ENCODE measurements at places on chromosomes 16 and 17.

GRCh38 chr17:28043741-28044140 is 1.3 kb downstream of the NLK start:
- no peak for DNase-seq

DNA sequence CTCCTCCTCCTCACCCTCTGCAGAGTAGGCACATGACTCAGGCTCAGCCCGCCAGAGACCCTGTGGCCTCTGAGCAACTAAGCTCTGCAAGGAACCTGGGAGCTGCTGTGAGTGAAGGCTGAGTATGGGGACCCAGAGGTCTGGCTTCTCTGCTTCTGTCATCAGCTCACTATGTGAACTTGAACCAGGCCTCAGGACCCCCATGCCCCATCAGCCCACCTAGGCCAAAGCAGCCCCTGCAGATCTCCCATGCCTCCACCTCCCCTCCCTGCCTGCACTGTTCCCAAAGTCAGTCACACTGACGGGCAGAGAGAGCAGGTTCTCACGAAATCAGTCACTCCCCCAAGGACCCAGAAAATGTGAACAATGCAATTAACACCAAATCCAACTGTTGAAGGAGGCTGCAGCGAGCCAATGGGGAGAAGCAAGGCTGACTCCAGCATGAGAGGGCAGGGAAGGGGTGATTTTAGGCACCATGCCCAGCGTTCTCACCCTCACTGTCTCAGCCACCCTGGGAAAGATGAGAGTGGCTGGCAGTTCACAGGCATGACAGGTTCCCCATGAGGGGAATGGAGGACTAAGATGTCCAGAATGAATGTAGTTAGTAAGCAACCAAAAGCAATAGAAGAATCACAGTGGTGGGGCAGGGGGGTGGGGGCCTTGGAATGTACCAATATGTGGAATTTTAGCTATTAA is 60.6 kb downstream of the BEAN1 start:
- no peak for DNase-seq

DNA sequence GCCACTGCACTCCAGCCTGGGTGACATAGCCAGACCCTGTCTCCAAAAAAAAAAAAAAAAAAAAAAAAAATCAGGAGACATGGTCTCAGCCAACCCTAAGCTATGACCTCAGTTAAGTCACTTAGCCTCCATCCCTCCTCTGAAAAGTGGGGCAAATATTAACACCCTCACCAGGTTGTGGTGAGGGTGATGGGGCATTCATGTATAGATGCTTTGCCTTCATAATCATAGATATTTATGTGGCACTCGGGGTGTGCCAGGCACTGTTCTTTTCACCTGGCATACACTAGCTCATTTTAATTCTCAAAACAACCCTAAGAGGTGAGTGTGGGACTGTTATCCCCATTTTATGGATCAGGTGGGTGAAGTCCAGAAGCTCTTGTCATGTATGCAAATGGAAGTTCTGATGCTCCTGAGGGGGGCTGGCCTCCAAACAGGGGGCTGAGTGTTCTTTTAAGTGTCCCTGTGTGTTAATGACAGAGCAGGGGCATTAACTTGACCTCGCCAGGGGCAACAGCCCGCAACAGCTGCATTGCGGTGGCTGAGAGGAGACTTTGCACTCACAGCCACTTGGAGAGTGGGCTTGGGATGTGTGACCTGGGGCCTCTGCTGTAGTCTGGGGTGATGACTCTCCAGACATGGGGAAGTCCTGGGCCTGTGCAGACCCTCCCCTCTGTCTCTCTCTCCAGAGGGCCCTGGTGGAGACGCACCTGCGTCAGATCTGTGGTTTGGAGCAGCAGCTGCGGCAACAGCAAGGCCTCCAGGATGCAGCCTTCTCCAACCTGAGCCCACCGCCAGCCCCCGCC is 4.1 kb downstream of the TBKBP1 start:
- no peak for DNase-seq

- DNase-seq, result no peak
Observed at GRCh38 chr16:57711346-57711745, 16.7 kb downstream of the DRC7 start.

GRCh38 chr16:77759201-77759600 is 29.2 kb upstream of the VAT1L start:
- no peak for DNase-seq

DNA sequence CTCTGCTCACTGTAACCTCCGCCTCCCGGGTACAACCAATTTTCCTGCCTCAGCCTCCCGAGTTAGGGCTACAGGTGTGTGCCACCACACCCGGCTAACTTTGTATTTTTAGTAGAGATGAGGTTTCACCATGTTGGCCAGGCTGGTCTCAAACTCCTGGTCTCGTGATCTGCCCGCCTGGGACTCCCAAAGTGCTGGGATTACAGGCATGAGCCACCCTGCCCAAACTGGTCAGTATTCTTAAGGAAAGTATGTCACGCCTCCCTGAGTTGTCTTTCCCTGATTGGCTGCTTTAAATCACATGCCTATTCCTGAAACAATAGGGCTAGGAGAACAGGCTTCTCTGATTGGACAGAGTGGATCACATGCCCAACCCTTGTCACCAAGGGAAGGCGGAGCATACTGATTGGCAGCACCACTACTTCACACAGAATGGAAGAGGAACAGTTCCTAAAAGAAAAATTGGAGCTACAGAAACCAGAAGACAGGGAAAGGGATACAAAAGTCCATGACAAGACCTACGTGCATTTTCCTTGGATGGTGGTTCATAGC is 17.6 kb upstream of the CYB5B start:
- no peak for DNase-seq

DNA sequence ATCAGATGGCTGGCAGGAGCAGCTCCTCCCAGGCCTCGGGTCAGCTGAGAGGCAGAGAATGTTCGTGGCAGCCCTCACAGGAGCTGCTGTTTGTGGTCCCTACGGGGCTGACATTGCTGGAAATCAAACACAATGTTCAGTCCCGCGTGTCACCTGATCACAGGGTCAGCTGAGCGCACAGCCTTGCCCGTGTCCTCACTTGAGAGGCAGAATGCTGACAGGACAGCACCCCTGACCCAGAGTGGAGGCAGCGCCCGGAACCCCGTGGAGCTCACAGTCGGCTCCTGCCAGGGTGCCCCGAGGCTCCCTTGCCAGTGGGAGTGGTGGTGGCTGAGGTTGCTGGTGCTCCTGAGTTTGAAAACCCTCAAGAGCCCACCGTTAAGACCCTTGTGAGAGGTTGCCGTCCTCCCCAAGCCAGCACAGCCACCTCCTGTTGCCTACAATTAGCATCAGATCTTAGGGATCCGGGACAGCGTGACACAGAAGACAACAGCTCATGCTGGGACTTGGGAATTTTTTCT is 3.6 kb upstream of the CHMP6 start:
- no peak for DNase-seq

GRCh38 chr16:67443265-67443664 is 12.3 kb downstream of the HSD11B2 start:
- no peak for DNase-seq

DNA sequence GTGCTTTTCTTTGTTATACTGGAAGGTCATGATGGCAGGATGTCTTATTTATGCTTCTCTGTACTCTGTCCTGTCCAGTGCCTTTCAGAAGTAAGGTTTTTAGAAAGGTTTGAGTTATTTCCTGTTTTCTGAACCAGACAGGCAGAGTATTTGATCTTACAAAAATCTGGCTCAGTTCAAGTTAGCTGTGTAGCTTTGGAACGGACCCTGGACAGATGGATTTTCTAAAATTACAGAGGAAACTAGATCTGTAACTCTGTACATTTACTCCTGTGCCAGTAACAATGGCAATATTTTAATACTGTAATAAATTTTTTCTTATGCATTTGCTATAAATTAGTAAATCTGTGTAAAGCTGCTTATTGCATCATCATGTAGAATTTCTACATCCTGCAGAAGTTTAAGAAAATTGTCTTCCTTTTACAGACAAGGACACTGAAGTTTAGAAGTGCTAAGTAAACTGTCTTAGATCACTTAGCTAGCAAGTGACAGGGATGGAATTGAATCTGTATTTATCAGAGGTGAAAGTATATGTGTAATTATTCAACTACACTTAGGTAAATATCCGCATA is 347.6 kb downstream of the WWOX start:
- no peak for DNase-seq

DNA sequence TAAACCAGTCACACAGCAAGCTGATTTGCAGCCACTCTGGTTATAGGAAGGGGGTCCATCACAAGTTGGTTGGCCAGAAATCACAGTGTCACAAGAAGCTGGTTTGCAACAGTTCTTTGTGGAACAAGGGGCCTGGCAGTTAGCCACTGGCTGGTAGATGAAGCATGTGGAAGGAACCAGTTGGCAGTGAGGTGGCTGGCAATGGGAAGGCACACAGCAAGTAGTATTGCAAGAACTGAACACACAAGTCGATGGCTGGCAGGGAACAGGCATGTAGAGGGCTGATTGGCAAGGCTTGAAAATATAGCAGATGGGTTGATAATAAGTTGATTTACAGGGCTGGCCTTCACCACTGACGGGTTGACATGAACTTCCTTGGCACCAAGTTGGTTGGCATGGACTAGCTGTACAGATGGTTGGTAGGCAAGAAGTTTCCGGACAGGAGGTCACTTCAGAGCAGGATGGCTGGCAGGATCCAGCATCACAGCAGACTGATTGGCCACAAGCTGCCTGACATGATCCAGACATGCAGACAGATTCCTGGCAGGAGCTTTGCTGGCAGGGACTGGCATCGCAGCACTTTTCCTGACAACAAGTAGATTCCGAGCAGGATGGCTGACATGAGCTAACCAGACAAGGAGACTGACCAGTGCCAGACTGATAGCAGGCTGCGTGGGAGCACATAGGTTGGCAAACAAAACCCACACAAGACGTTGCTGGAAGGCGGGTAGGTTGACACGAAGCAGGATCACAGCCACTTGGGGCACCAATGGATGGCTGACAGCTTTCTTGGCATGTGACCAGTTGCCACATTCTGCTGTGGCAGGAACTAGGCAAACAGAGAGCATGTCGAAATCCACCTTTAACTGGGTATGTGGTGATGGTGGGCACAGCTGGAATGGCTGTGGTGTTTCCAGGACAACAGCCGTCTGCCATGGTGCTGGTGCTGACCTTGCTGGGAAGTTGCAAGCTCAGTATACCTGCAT is at the start of gene KRTAP29-1:
Gene KRTAP29-1 (minus strand): TSS at position 936 of the 986 bp plus-strand sequence. CDS start 0 bp downstream, at position 936.
- no peak for DNase-seq

DNA sequence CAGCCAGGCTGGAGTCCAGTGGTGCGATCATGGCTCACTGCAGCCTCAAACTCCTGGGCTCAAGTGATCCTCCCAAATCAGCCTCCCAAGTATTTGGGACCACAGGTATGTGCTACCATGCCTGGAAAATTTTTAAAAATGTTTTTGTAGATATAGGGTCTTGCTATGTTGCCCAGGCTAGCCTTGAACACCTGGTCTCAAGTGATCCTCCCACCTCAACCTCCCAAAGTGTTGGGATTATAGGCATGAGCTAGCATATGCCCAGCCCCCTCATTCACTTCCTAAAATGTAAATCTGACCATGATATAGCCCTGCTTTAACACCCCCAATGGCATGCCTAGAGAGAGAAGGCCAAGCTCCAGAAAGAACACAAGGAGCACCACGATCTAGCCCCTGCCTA is 98.6 kb downstream of the NDE1 start:
- no peak for DNase-seq

DNA sequence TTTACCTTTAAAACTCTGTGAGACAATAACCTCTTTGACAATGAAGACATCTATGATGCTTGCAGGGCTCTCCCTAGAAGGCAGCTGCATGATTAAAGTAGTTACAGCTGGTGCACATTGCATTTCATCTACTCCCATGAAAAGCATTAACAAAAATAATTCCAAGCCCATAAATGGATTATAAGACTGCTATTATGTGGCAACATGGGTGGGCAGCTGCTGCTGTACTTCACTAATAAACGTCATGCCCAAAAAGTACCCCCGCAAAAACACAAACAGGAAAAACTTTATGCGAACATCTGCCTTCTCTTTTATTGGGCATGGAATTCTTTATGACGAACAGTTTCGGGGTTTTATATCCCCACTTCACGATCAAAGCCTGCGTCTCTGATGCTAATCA is 224.9 kb downstream of the CA10 start:
- DNase-seq, result no peak

DNA sequence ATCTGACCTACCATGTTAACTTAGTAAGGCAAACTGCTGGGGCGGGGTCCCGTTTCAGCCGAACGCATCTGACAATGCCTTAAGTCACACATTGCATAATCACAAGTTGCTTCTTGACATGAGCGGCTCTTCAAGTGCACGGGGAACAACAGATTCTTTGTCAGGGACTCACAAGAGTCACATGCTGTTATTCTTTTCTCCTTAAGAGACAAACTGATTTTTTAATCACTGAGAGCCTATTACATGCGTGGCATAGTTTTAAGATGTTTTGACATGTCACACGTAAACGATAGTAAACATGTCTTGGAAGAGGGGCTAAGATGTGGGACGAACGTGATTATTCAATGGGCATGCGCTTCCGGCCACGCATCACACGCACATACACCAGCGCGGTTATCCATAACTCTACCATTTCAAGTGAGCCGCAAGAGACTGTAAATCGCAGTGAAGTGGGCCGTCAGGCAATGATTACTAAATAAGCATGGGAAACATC is 63.4 kb downstream of the ADCY9 start:
- no peak for DNase-seq

- DNase-seq, result no peak
Observed at GRCh38 chr17:50491505-50491904, 12.8 kb downstream of the RSAD1 start.

DNA sequence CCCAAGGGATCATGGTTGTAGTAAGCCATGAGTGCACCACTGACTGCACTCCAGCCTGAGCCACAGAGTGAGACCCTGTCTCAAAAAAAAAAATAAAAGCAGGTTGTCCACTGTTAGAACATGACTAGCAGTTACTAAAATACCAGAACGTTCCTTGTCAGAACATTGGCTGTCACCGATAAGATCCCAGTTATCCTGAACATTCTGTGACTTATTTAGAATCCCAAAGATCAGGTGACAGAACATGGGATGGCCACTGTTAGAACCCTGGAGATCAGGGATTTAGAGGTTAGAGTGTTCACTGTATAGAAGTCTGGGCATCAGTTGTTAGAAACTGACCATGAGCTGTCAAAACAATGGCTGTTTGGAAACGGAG is 8.6 kb downstream of the CES4A start:
- no peak for DNase-seq

DNA sequence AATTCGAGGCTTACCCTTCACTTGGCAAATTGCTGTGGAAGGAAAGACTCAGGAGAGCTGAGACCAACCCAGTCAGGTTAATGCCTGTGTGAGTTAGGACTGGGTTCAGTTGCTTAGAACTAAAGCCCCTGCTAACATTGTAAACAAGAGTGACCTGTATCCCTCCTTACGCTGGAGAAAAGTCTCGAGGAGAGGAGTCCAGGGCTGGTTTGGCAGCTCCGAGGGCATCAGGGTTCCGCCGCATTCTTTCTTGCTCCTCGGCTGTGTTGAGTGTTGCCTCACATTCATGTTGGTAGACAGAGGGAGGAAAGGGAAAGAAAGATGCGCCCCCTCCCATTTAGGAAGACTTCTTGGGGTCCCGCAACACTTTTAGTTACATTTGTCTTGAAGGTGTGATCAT is 18.5 kb downstream of the VPS35L start:
- DNase-seq, result no peak

DNA sequence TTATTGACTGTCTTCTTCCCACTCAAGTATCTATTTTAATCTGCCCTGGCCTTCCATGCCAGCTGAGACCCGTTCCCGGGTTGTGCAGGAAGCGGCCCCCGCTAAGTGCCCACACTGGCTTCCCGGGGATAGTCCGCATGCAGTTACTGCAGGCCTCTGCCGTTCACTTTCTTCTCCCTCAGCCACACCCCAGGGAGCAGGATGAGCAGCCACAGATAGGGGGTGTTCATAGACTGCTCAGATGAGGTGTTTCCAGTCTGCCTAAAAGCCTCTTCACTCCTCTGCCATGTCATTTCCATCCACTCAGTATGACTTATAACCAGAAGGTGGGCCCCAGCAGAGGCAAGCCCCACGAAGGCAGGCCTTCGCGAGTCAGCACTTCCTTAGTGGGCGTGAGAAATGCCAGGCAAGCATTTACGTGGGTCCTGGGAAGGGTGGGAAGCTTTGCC is 7.7 kb downstream of the MED9 start:
- no peak for DNase-seq
